Mononuclear cell (primary cell): ENCODE measurements at places on chromosomes 3 and 15. TPM values are rescaled to one million over a fixed set of nuclear protein-coding genes. Genes with fewer than 3 reads are reported as not detected.

The CCDC191 gene
- total RNA-seq = 4.3 TPM

The OSTN gene
- under 0.01 TPM for total RNA-seq

The SPSB4 gene
- not detected for total RNA-seq

The GLDN gene
- 0.10 TPM for total RNA-seq

The LHFPL4 gene
- total RNA-seq = not detected

The GREM1 gene
- total RNA-seq = 0.10 TPM
